A673 (cell line): ENCODE measurements at places on chromosomes 16 and 17. TPM values are rescaled to one million over a fixed set of nuclear protein-coding genes. Genes with fewer than 3 reads are reported as not detected.

The SMTNL2 gene
- total RNA-seq: not detected in 2 replicates

DNA sequence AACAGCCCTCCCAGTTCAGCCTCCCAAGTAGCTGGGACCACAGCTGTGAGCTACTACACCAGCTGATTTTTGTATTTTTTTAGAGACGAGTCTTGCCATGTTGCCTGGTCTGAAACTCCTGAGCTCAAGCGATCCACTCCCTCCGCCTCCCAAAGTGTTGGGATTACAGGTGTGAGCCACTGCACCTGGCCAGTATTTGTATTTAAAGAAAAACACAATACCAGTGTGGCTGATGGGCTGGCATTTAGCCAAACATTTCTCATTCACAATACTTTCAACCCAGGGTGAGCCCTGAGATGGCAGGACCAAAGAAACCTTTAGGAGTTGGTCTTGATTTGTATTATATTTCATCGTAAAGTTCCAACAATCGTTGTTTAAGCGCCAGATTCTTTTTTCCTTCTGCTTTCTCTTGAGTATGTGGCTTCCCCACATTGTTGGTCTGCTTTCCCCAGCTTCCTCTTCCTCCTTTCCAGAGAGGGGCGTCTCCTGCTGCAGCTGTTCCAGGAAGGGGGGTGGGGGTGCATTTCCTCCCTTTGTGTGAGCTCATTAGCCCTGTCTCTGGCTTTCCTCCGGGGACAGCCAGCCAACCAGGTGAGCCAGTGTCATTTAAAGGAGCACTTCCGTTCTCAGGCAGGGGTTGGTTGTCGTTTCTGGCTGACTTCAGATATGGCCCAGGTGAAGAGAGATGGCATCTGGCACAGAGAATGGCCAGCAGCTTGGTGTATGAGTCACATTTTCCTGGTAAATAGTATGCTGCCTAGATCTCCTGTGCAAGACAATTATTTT lies 79.9 kb downstream of the GPRC5B start:
- no peak for DNase-seq

DNA sequence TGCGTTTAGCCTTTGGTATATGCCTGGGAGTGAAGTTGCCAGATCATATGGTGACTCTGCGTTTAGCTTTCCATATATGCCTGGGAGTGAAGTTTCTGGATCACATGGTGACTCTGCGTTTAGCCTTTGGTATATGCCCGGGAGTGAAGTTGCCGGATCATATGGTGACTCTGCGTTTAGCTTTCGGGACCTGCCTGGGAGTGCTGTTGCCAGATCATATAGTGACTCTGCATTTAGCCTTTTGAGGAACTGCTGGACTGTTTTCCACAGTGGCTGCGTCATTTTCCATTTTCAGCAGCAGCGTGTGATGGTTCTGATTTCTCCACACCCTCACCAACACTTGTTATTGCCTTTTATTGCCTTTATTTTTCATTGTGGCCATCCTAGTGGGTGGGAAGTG lies 73.0 kb downstream of the OR1D5 start:
- DNase-seq: no peak

DNA sequence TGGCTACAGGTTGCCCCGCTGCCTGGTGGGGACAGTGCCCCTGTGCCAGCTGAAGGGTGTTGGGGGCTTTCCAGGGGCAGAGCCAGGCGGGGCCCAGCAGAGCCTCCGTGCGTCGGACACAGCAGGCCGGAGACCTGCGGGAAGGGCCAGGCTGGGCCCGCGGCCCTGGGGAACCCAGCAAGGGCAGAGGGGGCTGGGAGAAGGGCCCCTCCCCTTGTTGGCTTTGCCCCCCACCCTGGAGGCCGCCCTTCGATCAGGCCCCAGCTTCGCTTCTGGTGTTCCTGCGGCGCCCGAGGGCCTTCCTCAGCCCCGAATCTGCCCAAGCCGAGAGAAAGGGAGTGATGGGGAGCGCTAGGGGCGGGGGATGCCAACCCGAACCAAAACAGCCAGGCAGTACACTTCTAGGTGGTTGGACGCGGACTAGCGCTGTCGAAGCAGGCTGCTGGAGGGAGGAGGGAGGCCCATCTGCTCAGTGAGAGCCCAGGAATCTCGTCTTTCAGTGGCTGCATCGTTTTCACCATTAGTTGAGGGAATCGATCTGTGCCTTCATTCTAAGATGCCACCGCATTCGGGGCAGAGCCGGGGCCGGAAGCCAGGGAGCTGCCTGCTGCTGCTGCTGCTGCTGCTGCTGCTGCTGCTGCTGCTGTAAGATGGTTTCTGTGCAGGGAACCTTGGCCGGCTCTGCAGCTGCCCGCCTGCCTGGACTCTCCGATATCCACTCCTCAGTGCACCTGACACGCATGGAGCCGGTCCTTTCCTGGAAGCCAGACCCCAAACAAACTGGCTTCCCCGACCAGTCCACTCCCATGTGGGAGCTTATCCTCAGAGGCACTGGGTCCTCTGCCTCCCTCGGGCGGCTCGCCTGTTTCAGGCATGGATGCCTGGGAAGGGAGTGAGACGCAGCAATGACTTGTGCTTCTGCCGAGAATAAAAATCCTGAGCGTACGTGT lies 1.7 kb downstream of the JPH3 start:
- DNase-seq: no peak

GRCh38 chr17:74603037-74603635 lies 11.1 kb upstream of the CD300LD start:
- DNase-seq: no peak

- no peak for DNase-seq
Measured at GRCh38 chr17:58531122-58531521, 16.7 kb upstream of the MTMR4 start.

DNA sequence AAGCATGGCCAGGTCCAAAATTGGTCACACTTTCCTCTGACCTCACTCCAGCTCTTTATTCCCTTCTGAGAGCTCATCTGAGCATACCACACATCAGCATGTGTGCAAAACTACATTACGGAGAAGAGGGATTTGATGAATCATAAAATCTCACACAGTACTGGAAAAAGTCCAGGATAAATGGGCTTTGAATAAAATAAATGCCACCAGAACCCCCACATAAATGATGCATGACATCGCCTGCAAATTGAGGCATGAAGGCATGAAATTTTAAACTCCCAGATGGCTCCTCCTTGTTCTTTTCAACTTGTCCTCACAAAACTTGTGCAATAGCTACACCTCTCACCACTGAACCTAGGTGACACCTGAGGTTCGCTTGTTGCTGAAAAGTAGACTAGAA lies 439.5 kb downstream of the CA10 start:
- DNase-seq: no peak

DNA sequence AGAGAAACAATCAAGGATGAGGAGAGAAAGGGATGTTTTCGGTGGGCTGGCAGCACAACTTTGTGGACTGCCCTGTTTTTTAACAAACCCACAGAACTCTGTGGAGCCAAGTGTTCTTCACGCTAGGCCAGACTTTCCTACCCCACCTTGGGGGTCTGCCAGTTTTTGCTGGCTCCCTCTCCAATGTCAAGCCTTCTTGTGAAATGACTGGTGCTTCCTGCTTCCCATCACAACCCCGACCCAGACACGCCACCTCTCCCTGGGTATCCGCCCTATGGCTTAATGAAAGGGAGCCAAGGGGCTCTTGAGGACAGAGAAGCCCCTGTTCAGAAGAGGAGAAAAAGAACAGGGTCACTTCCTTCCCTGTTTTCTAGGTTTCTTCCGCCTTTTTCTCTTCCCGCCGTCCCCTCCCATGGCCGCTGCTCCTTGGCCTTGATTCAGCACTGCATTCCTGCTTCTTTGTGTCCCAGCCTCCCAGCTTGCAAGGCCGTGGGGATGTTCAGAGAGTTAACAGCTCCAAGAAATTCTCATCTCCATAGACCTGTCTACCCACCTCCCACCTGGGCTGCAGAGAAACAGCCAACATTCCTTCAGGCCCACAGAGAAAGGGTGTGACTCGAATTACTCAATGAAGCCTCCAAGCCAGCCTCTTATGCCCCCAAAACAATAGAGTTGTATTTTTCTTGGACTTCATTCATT lies 16.5 kb upstream of the SOX9 start:
- no peak for DNase-seq

GRCh38 chr17:37045351-37045922 lies 96.7 kb downstream of the AATF start:
- no peak for DNase-seq

GRCh38 chr16:69037373-69038160 lies 67.9 kb upstream of the HAS3 start:
- DNase-seq: no peak
